ENCODE measurements at places on chromosomes 12 and 14.

GRCh38 chr12:51122844-51123243 lies 39.4 kb upstream of the CSRNP2 start:
- DNase-seq, result no peak

DNA sequence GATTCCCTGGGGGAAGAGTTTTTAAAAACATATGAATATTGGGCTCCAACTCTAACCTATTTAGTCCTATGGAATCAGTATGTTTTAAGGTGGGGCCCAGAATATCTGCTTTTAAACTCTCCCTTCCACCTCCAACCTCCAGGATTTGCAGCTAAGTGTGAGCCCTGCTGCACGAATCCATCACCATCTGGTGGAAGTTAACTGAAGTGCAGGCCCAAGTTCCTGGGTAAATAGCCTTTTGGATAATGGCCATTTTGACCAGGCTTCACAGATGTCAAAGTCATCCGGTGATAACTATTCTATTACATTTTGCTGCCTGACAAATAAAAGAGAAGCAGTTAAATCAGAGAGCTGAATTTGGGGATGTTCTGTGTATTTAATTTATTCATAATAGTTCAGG lies 58.1 kb upstream of the RMST start:
- DNase-seq, result peak; percentile 47

- DNase-seq, result no peak
Observed at GRCh38 chr14:44396226-44396625, 110.9 kb downstream of the FSCB start.

- no peak for DNase-seq
Observed at GRCh38 chr12:104652910-104653309, 196.2 kb downstream of the CHST11 start.

GRCh38 chr12:62720661-62721330 lies 214.2 kb downstream of the PPM1H start:
- DNase-seq, result no peak

GRCh38 chr12:728781-729180 lies 23.6 kb upstream of the WNK1 start:
- DNase-seq, result no peak

DNA sequence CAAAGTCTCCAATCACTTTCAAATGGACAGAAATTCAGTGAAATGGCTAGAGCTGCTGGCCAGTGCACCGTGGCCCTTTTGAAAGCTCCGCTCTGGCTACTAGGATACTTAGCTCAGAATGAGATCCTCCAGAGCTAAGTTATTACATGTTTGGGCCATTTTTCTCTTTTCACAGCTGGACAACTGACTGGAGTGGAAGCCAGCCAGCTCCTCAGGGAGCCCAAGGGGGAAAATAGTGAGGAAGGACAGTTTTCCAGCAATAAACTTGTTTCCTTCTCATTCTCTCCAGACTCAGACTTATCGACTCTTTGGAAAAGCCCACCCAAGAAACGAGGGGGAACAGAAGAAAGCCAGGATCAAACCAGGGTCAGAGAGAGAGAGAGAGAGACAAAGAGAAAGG lies 266.0 kb downstream of the KSR2 start:
- DNase-seq, result no peak

GRCh38 chr12:109621901-109622364 lies 48.3 kb downstream of the MVK start:
- DNase-seq, result no peak

DNA sequence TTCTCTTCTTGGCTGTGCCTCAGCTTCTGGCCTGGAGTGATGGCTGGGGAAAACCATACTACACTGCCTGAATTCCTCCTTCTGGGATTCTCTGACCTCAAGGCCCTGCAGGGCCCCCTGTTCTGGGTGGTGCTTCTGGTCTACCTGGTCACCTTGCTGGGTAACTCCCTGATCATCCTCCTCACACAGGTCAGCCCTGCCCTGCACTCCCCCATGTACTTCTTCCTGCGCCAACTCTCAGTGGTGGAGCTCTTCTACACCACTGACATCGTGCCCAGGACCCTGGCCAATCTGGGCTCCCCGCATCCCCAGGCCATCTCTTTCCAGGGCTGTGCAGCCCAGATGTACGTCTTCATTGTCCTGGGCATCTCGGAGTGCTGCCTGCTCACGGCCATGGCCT lies at the start of gene OR10P1:
Gene OR10P1 (plus strand): TSS at position 40 of the 400 bp plus-strand sequence. CDS start 0 bp downstream, at position 40.
- no peak for DNase-seq

GRCh38 chr14:91149462-91149861 lies 35.6 kb downstream of the DGLUCY start:
- DNase-seq, result no peak

DNA sequence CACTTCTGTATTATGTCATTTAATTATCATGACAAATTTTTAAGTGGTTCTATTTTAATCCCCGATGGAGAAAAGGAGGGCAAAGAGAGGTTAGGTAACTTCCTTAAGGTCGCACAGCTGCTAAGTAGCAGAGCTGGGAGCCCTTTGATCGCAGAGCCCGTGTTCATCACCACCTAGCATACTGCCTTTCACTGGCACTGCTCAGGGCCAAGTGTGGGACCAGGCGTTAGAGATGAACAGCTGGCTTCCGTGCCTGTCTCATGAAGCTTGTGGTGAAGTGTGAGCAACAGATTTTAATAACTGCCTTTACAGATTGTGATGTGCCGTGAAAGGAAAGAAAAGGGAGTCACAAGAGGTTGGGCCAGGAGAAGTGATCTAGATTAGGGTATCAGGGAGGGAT lies 273.6 kb downstream of the AKAP6 start:
- no peak for DNase-seq

DNA sequence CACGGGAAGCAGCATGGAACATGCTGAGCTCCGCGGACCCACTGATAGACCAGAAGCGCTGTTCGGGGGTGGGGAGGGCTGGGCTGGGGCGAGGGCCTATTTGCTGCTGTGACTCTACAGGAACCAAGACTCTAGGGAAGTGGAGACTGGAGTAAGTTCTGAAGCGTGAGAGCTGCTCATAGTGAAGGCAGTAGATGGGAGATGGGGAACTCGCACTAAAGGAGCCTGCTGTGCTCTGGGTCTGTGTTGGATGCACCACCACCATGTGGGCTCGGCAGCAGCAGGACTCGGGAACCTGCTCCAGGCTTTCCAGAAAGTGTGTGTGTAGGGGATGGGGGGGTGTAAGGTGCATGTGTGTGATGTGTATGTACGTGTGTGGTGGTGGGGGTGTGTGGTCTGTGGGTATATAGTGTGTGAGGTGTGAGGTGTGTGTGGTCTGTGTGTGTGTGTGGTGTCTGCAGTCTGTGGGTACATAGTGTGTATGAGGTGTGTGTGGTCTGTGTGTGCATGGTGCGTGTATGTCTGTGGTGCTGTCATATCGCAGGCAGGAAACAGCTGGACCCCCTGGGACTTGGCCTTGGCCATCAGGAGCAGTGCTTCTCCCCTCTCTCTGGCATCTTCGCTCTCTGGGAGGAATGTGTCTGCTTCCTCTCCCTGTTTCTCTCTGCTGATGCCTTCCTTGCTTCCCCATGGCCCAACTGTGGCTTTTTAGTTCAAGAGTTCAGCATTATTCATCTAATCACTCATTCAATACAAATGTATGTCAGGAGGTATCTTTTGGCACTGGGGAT lies 378.9 kb downstream of the FUT8 start:
- DNase-seq, result peak; percentile 33

DNA sequence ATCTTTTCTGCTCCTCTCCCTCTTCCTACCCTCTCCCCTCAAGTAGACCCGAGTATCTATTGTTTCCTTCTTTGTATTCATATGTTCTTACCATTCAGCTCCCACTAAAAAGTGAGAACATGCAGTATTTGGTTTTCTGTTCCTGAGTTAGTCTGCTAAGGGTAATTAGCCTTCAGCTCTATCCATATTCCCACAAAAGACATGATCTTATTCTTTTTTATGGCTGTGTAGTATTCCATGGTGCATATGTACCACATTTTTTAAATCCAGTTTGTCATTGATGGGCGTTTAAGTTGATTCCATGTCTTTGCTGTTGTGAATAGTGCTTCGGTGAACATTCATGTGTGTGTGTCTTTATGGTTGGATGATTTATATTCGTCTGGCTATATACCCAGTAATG lies 32.2 kb downstream of the CRADD start:
- DNase-seq, result no peak

DNA sequence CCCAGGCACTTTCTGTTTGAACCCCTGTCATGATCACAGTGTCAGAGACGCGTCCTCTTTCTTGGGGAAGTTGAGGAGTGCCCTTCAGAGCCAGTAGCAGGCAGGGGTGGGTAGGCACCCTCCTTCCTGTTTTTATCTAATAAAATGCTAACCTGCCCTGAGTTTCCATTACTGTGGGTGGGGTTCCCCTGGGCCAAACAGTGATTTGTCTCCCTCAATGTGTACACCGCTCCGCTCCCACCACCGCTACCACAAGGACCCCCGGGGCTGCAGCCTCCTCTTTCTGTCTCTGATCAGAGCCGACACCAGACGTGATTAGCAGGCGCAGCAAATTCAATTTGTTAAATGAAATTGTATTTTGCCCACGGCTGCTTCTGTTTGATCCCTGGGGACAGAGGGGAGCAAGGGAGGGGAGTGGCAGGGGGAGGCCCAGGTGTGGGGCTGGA lies 5.1 kb downstream of the SHMT2 start:
- no peak for DNase-seq

DNA sequence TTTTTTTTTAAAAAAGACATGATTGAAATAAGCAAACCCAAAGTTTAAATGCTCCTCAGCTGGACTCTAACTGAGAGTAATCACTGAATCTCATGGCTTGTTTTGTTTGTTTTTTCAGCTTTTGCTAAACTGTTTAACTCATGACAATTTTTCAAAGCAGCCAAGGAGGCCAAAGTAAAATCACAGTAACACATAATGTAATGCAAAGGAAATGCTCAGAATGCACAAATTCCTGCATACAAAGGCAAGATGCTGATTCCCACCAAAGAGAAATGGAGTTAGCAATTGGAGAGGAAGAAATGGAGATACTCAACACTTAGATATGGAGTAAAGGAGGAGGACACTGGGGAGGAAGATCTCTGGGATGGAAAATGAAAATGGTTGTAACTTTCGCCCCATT lies 126.2 kb upstream of the SOX5 start:
- DNase-seq, result no peak

DNA sequence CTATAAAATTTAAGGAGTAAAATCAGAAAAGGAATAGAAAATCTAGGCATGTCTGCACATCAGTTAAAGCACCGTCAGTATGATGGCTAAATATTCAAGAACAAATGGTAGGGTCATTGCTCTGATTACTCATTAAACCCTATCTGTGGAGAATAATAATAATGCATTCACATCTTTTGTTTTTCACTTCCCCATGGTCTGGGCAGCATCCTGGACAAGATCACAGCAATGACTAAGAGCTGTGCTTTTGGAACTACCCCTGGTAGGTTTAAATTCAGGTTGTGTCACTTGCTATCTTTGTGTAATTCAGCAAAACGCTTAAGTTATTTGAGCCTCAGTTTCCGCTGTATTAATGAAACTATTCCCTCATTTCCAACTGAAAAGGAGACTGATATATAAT lies 33.1 kb downstream of the C12orf42 start:
- peak; percentile 42 for DNase-seq

DNA sequence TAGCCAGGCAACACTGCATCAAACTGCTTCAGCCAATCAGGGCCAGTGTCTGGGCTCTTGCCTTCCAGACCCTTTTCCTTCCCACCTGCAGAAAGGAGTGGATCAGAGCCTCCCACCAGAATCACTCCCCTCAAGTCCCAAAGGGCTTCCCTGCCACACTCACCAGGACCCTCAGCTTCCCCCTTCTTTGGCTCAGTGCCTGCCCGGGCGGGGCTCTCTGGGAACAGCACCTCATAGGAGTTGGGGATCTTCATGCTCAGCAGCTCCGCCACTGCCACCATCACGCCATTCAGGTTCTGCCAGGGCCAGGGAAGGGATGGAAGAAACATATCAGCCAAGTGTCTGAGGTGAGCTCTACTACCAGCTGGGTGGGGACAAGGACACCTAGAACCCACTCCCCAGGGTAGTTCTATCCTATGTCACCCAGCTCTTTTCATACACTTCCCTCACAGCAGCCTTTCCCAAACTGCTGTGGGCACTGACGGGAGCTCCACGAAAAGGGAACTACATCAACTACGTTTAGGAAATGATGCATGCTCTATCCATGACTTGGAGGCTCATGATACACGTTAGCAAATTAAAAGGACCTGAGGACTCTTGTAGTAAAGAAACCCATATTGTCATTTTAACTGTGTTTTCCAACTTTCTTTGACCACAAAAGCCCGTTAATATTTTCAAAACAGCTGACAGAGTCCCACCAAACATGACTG lies 9.4 kb upstream of the PRKAG1 start:
- no peak for DNase-seq

GRCh38 chr12:7582796-7583195 lies 79.2 kb upstream of the CD163 start:
- DNase-seq, result no peak

GRCh38 chr12:50537538-50537919 lies 32.7 kb downstream of the DIP2B start:
- no peak for DNase-seq

GRCh38 chr12:42119085-42119633 lies 25.5 kb downstream of the GXYLT1 start:
- DNase-seq, result no peak

DNA sequence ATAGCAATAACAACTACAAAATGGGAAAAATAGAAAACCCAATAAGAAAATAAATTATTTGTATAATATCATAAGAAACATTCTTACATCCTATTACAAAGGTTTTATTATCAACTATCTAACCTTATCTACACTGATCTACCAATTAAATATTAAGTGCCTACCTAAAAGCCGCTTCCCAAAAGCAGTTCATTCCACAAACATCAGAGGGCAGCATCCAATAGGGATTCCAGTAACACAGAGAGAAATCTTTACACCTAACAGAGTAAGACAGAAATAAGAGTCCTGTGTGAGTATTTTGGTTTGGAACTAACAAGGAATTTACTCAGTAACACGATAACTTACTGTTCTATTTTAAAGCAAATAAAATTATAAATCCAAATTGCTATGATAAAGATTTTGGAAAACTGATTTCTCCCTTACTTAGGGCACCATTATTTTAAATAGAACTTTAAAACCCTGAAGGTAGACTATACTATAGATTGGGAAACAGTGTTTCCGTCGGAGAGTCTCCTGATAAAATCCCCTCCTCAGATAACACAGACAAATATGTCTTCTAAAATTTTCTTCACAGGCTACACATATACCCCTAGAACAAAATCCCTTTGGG lies 15.0 kb downstream of the GXYLT1 start:
- no peak for DNase-seq

GRCh38 chr12:26845984-26846383 lies 13.0 kb upstream of the ITPR2 start:
- no peak for DNase-seq

GRCh38 chr12:113246478-113247122 lies 25.3 kb downstream of the TPCN1 start:
- DNase-seq, result no peak

- peak; percentile 93 for DNase-seq
Observed at GRCh38 chr14:100306101-100306997, at the start of gene SLC25A29. TSS of gene SLC25A29 (minus strand) at chr14:100306444. CDS start at chr14:100306232, 212 bp downstream.

All from GM10248 (cell line).